KBM-7 (cell line): ENCODE measurements at places on chromosomes 6 and 20.

DNA sequence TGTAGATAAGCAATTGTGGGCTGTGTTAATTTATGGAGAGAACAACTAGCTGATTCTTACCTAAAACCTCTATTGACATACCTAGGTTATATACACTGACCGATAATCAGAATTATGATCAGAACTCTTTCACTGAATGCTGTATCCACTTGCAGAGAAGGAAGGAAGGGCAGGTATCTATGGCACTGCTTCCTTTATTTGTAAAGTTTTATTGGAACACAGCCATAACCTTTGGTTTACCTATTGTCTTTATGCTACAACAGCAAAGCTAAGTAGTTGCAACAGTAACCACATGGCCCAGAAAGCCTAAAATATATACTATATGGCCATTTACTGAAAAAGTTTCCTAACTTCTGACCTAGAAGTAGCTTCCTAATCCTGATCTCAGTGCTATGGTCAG lies 358.9 kb upstream of the ARID1B start:
- DNase-seq, result no peak

- no peak for DNase-seq
Measured at GRCh38 chr6:119205911-119206618, 127.6 kb upstream of the FAM184A start.

DNA sequence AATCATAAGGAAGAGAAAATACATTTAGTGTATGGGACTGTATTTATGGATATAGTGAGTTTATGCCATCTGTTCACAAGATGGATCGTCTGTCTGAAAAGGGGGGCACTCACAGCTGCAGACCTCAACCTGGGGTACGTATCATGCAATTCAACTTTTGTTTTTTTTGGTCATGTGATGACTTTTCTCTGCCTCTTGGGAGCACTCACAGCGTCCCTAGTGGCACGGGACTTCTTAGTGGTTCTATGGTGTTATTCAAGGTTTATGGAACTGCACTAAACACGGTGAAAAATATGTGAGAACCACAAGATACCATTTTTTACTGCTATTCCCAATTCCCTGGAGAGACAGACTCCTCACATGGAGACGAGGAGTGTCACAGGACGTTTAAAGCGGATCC lies 60.4 kb upstream of the MPC1 start:
- no peak for DNase-seq

GRCh38 chr6:154745243-154745642 lies 12.0 kb downstream of the SCAF8 start:
- DNase-seq, result no peak

- no peak for DNase-seq
Measured at GRCh38 chr6:5133943-5134342, 48.8 kb downstream of the PPP1R3G start.

DNA sequence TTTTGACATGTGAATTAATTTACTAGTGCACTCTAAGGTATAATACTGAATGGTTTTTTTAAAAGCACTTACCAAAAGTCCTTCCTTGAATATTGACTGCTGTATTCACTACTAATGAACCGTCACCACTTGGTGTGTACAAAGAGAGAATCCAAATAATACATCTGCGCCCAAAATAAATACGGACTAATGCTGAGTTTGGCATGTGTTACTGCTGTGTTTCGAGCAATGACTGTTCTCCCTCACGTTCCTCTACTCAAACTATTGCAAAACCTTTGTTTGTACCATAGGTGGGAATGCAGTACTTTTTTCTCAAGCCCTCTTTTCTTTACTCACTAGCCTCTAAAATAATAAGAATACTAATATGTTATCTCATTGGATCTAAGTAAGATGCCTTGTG lies 305.5 kb downstream of the QKI start:
- no peak for DNase-seq

GRCh38 chr6:51678274-51678673 lies 409.1 kb downstream of the PKHD1 start:
- no peak for DNase-seq

GRCh38 chr6:111737065-111737521 lies 131.4 kb upstream of the TRAF3IP2 start:
- DNase-seq, result no peak

GRCh38 chr6:128065072-128065471 lies 164.2 kb upstream of the THEMIS start:
- DNase-seq, result no peak

DNA sequence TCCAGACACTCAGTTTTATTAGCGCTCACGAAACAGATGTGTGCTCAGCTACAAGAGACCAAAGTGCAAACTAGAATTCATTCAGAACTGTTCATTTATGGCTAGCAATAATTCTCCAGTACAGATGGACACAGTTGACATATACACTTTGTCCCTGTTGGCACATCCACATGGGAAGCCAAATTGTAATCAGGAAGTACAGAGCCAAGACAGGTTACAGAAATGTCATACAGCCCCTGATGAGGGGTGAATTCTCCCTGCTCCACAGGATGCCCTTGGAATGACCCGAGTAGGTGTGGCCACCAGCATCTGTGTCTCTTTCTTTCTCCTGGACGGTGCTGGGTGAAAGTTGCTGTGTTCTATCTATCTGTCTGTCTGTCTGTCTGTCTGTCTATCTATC lies 7.6 kb downstream of the DHX35 start:
- no peak for DNase-seq

DNA sequence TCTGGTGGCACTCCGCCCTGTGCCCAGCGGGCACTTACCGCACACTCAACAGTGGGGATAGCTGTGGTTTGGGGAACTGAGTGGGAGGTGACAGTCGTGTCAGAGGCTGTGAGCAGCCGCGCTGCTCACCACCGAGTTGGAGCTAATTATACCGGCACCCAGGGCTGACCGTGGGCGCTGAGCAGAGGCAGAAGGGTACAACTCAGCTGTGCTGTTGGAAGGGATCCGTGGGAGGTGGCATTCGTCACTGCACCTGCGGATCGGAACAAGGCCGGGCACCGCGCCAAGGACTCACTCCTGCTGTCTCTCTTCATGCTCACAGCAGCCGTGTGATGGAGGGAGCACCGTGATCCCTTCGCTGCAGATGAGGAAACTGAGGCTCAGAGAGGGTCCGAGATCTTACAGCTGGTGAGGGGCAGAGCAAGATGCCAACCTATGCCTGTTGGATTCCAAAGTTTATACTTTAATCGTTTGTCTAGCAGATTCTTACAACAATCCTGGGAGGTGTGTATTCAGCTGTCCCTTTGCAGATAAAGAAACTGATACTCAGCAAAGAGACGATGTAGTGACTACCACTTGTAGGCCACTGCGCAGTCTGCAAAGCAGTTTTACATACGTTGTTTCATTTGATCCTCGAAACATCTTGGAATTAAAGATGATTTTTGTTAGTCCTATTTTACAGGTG lies 713 bp upstream of the ELMO2 start:
- no peak for DNase-seq

DNA sequence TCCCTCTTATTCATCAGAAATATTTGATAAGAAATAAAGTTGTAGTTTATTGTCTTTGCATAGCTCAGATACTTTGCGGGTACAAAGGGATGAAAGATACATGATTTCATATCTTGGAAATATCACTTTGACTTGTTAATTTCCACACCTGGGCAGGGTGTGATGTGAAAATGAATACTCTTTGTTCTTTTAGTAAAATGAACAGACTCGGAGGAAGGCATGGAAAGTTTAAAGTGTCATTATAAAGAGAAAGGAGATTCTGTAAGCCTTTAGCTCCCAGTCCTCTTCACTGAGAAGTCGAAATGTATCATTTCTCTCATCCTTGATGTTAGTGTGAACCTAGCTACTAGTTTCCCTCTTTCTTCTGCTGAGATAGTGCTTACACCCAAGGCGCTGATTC lies 36.7 kb upstream of the AKIRIN2 start:
- DNase-seq, result no peak

DNA sequence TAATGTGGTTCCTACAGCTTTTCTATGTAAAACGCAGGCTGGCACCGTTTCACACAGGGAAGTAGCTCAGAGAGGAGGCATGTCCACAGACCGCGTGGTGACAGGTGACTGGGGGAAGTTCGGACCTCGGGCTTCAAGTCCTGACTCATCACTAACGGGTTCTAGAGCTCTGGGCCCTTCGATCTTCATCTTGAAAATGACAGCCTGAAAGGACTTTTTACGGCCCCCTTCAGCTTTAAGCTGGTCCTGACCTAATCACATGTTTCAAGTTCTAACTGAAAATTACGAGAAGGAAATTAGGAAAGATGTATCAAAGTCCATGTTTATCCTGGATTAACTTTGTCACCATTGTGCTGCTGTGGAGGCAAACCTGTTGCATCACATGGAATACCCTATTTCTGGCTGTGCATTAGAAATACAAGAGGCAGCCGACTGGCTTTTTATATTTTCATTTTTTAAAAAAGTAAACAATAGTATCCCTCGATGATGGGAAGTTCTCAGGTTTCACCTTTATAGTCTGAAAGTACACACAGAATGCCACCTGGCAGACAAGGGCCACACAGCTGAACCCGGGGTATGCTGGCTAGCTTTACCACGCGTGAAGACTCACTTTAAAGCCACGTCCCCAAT lies 2.0 kb downstream of the MAN1A1 start:
- peak; percentile 68 for DNase-seq

DNA sequence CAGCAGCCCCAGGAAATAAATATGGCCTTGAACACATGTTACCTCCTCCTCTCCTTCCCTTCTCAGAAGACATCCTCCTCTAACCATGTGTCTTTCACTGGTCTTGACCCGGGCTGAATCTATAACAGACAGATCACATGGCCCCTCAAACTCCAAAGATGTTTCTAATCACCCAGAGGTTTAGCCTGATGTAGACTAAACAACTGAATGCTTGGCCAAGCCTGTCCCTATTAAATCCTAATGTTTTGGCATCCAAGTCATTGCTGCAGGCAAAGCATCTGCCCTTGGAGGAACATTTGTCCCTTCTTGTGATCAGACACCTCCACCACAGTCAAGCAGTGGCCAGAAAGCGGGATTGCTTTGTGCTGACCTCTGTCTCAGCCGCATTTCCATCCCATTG lies 65.5 kb downstream of the ANKRD60 start:
- no peak for DNase-seq

- DNase-seq, result no peak
Measured at GRCh38 chr6:67775333-67775732, 859.7 kb upstream of the ADGRB3 start.

DNA sequence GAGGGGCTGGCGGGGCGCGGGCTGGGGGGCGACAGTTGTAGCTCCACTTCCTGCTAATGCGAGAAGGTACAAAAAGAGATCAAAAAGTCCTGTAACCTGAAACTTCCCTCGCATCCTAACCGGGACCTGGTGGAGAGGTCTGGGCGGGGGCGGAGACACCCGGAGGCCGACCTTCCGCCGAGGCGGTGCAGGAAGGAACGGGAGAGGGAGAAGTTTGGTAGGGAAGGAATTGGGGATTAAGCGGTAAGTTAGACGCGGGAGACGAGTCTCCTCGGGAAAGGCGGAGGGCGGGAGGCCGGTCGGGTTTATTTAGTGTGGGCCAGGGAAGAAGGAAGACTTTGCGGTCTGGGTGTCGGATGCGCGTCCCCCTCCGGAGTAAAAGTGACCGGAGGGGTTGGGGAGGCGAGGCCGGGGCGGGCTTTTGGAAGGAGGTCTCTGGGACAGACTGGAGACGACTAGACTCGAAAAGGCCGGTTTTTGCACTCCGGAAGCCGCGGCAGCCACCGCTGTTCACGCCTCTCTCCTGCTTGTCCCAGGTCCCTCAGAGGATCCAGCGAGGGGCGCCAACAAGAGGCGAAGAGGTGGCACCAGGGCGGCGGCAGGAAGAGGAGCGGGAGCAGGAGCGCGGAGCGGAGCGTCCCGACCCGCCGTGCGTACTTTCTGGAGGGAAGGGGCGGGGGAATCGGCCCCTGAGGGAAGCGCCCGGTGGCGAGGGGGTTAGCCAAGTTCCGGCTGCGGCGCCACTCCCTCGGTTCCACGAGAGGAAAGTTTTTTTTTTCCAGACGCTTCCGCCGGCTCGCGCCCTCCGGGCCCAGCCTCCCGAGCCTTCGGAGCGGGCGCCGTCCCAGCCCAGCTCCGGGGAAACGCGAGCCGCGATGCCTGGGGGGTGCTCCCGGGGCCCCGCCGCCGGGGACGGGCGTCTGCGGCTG lies 734 bp downstream of the TPBG start:
- DNase-seq, result peak; percentile 65

- DNase-seq, result no peak
Measured at GRCh38 chr20:22579119-22579427, 5.3 kb downstream of the FOXA2 start.

- DNase-seq, result peak; percentile 91
Measured at GRCh38 chr6:33744001-33744848, 2.5 kb downstream of the IP6K3 start.

DNA sequence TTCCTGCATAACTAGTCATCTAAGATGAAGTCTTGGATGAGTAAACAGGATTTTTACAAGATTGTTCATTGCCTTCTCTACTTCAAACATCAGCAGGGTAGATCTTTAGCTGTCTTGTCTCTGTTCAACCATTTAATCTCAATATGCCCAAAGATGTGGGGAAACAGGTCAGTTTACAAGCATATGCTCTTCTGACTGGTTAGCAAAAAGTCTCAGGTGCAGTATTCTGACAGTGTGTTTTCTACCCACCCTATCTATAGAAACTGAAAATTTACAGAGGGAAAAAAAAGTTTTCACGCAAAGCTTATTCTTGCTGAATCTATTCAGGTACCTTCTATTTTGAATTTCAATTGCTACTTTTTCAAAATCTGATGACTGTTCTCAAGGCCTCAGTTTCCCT lies 29.0 kb downstream of the MAP3K5 start:
- no peak for DNase-seq

DNA sequence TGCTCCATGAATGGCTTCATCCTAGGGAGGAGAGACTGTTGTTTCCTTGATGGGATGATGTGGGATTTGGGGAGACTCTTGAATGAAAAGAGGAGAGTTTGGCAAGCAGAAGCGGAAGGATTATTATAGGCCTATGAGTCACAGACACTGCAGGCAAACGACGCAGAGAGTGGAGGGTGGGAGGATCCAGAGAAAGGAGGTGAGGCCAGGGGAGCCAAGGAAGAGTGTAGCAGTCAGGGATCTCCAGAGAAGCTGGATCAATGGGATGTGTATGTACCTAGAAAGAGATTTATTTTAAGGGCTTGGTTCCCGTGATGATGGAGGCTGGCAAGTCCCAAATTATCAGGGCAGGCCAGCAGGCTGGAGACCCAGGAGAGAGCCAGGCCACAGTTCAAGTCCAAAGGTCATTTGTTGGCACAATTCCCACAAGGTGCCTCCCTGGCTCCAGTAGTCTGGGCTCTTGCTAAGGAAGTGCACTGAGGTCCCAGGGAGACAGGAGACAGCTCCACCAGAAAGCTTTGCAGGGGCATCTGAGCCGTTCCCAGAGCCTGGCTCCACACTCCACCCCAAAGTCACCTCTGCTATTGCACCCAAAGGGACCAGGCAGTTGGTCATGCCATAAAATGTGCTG lies 76.0 kb downstream of the ADTRP start:
- no peak for DNase-seq

DNA sequence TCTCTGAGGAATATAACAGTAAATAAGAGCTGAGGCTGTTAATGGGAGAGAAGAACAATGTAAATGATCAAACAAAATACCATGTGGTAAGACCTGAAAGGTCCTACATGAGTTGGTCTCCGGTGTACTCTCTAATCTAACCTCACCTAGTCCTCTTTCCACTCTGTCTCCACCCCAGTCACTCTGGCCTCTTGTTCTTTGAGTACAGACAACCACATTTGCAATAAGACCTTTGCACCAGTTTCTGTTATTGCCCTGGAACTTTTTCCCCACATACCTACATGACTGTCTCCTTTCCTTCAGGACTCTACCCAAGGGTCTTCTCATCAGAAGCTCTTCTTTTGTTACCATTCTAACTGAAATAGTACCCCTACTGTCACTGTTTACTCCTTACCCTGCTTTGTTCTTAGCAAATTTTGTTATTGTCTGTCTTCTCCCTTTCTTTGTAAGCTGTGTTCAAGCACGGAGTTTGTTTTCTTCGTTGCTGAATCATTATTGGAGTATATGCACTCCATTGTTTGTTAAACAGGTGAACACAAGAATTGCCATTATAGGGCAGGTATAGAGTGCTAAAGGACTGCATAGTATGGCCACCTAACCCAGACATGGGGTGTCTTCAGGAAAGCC lies 37.3 kb downstream of the MAPK14 start:
- DNase-seq, result no peak
